ENCODE measurements at places on chromosomes 5 and 9.

GRCh38 chr5:77172713-77173328 lies 37.7 kb upstream of the PDE8B start:
- no peak for DNase-seq

DNA sequence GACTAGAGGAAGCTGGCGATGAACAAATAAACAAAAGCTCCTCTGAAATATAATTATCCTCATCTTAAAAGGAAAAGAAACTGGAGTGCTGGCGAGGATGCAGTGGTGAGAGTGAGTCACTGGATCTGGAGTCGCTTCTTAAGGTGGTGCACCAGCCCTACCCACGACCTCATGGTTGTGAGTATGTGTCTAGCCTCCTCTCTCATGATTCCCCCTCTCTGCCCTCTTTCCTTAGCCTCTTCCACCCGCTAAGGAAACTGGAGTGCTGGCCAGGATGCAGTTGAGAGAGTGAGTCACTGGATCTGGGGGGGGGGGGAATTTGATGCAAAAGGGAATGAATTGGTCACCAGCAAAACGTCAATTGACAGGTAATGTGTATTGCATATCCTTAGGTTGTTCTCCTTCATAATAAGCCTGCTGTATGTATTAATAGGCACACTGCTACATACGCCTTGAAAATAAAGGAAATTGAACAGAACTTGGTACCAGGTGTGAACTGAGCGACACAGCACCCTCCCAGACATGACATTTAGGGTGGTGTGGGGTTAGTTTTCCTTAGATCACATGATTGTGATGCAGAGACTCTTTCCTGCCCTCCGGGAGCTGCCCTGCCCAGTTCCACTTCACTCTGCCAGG lies 36.3 kb upstream of the EBF1 start:
- DNase-seq: no peak

- no peak for DNase-seq
These were observed 62.1 kb upstream of the ATG10 start for GRCh38 chr5:81909677-81910076.

DNA sequence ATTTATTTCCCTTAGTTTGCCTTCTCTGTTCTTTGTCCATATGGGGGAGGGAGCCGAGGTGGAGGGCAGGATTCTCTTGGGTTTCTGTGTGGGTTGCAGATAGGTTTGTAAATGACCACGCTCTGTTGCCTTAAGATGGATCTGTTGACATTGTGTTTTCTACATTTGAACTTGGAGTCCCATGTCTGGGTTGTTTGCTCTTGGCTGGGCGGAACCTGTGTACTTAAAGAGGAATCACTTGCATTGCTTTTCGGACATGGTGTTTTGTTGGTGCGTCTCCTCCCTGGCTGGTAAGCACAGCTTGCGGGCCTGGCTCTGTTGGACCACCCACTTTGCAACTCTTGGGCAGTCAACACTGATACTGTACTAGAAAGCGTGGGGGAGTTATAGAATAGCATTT lies 45.9 kb downstream of the EHMT1 start:
- DNase-seq: no peak

GRCh38 chr9:85897848-85898247 lies 43.1 kb upstream of the NAA35 start:
- no peak for DNase-seq

DNA sequence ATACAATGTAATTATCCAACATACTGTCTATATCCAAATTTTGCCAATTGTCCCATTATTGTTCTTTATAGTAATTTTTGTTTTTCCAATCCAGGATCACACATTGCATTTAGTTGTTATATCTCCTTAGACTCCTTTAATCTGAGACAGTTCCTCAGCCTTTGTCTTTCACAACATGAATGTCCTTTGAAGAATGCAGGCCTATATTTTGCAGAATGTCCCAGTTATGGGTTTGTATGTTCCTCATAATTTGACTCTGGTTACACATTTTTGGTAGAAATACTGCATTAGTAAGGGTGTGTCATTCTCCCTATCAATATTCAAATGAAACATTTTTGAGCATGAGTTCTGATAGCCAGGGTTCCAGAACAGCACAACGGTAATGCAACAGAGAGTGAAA lies 6.7 kb downstream of the CD180 start:
- DNase-seq: no peak

GRCh38 chr5:109640976-109641375 lies 48.8 kb upstream of the MAN2A1 start:
- DNase-seq: no peak

DNA sequence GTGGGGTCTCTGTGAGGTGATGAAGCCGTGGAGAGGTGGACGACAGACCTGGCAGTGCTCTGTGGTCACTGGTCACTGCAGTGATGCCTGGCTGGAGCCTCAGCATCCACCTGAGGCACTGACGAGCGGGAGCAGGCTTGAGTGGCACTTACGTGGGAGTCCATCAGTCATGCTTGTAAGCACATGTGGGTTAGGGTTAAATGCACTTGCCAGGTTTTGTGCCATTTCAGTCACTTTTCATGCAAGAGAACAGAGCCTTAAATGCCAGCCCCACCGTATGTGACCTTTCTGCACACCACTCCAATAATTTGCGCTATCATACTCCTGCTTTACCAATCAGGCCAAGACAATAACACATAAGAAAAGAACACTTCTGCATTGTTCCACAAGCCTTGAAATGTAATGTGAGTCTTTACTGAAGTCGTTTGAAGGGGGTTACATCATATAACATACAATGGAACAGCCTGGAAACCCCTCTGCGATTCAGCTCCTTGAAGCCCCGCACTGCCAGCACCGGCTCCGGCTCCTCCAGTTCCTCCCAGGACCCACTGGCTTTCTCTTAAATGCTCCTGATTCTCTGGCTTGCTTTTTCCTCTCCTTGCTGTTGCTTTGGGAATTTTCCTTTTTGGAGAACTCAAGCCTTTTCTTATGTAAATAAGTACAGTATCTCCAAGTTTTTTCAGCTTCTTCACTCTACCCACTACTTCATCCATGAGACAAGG lies 59.4 kb upstream of the CTXN3 start:
- DNase-seq: no peak

DNA sequence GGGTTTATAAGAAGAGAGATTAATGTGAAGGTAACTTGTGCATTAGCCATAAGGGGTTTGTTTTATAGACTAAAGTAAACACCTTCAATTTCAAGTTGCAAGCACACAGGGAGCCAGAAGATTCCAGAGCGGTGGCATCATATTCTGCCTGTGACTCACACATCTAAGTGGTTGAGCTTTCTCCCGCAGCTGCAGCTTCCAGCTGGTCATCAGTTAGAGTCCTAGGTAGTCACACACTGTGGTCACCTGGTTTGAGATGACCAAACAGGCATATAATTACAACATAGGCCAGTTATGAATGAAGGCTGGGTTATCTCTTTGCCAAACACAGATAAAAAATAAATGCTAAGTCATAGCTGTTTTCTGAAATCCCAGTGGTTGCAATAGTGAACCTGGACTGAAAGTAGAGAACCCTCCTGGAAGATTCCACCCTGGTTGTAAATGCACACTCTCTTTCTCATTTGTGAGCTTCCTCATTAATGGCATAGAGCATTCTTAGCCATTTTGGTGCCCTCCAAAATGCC lies 171.3 kb downstream of the GDNF start:
- DNase-seq: no peak

GRCh38 chr9:2726650-2727340 lies 9.5 kb downstream of the KCNV2 start:
- no peak for DNase-seq

GRCh38 chr5:168356171-168356570 lies 64.7 kb downstream of the WWC1 start:
- no peak for DNase-seq

DNA sequence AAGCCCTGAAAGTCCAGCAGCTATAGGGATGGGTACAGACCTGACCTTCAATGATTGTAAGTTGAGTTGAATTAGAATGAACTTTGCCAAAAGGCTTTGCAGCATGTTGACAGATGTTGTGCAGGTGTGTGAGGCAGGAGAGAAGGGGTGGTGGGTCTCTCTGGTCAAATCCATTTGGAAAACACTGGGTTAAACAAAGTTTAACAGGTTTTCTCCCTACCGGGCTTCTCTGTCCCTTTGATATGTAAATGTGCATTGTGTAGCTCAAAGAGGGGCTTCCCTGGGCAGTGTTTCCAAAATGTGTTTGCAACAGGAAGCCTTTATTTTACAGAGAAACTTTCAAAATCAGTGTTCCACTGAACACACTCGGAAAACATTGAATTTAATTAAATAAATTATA lies 72.1 kb upstream of the BRINP1 start:
- no peak for DNase-seq

GRCh38 chr5:139137697-139138096 lies 60.5 kb downstream of the SIL1 start:
- DNase-seq: no peak

DNA sequence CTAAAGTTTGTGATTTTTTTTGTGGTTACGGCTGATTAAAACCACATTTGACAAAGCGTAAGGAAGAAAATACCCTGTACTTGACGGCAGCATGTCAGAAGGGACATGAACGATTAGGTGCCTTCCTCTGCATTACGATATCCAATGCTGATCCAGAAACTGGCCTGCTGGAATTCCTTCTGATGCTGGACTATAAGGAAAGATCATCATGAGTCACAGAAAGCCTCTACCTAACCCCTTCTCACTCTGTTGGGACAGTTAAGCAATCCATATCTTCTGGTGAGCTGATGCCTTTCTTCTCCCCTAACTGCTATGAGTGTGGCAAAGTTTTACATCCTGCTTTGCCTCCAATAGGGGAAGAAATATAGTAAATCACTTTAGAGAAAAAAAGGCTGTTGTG lies 78.4 kb upstream of the PAPPA start:
- no peak for DNase-seq
